ENCODE measurements at places on chromosomes 2 and 18.
A peak's percentile ranks its signal among the peaks of the same experiment; 100 is the strongest.

DNA sequence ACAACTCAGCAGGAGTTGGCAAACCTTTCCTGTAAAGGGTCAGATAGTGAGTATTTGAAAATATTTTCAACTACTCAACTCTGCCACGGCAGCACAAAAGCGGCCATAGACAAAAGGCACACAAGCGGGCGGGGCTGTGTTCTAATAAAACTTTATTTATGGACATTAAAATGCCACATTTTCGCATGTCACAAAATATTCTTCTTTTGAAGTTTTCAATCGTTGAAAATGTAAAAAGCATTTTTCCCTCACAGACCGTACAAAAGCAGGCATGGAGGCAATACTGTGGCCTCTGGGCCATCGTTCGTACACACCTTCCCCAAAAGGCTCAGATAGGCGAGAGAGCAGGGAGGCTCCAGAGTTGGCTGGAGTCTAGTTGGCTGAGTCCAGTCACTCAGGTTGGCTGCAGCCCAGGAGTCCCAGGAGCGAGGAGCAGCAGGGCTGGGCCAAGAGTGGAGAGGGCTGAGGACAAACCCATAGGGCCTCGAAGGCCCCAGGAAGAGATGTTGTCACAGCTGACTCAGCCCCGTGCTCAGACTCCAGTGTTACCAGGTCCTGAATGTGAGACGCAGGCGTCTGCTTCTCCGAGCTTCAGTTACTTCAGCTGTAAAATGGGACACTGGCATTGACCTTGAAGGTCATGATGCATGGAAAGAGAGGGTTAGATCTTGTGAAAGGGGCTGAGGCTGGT lies 42.5 kb downstream of the SDC1 start:
- DNase-seq, result no peak

DNA sequence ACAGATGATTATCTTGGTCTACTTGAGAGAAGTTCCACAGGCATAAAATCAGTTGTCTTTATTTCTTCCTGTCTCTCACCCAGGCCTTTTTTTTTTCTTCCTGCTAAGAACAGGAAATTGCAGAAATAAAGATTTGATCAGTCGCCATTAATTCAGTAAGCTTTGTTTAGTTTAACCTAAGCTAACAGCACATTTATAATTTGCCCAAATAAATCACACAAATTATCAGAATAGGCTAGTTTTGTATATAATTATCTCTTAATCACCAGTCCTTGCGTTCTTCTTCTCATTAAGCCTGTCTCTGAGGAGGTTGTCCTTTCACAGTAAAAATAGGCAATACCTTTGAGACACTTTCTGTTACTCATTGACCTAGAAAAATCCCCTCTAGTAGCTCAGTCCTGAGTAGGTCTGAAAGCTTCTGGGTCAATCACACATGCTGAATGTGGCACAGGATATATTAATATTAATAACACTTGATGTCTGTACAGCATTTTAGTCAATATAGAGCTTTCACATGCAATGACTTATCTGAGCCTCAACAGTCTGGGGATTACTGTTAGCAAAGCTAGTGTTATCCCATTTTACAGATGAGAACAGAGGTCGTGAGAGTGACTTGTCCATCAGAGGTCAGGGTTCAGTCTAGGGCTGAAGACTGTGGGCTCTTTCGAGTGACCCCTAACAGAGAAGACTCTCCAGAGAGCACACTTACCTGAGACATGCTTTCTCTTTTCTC lies 11.2 kb upstream of the STK17B start:
- peak; percentile 59 for DNase-seq

- no peak for DNase-seq
These were observed 32.2 kb downstream of the DGKD start for GRCh38 chr2:233386382-233387041.

DNA sequence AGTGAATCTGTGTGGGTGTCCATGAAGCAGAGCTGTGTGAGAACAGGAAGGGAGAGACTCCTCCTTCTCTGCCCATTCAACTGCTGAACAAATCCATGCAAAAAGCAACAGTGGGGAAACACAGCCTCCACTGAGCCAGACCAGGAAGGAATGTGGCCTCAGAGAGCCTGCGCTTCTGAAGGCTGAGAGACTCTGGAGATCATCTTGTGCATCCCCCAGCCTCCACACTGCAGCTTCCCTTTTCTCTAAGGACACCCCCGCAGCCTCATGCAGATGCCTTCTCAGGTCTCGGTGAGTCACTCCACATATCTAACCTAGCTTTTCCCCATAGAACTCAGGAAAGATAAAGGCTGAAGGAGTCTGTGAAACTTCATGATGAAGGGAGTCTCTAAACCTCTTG lies 402.9 kb downstream of the TNS1 start:
- no peak for DNase-seq

DNA sequence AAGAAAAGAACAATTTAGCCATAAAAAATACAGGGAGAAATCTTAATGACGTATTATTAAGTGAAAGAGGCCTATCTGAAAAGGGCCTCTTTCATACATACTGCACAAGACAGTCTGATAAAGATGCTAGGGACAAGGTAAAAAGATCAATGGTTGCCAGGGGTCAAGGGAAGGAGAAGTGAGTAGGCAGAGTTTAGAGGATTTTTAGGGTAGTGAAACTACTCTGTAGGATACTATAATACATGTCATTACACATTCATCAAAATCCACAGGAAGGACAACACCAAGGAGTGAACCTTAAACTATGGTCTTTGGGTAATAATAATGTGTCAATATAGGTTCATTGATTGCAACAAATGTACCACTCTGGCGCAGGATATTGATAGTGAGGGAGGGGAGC lies 289.3 kb downstream of the FSIP2 start:
- DNase-seq, result no peak

- no peak for DNase-seq
These were observed 246.3 kb downstream of the SUCLG1 start for GRCh38 chr2:84212611-84213314.

GRCh38 chr2:167613471-167613870 lies 633.9 kb downstream of the STK39 start:
- DNase-seq, result no peak

GRCh38 chr2:42139101-42139500 lies 30.1 kb upstream of the EML4 start:
- no peak for DNase-seq

DNA sequence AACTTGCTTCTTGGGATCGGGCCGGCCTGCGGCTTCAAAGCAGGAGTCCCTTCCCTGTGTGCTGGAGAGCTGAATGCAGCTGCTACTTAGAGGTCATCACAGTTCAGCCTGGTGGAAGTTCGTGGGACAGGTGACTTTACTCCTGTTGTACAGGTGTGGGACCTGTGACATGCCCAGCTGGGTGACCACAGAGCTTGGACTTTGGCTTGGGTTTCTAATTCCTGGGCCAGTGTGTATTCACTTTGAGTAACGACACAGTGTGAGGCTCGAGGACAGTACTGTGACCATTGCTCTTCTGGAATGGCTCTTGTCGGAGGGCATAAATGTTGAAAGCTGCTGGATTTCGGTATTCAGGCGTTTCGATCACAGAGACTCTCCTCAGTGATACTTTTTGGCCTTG lies 114.5 kb downstream of the STPG4 start:
- DNase-seq, result no peak

- no peak for DNase-seq
These were observed 230.4 kb downstream of the IKZF2 start for GRCh38 chr2:212921061-212921460.

- no peak for DNase-seq
These were observed 149.7 kb downstream of the PXDN start for GRCh38 chr2:1594373-1595171.

DNA sequence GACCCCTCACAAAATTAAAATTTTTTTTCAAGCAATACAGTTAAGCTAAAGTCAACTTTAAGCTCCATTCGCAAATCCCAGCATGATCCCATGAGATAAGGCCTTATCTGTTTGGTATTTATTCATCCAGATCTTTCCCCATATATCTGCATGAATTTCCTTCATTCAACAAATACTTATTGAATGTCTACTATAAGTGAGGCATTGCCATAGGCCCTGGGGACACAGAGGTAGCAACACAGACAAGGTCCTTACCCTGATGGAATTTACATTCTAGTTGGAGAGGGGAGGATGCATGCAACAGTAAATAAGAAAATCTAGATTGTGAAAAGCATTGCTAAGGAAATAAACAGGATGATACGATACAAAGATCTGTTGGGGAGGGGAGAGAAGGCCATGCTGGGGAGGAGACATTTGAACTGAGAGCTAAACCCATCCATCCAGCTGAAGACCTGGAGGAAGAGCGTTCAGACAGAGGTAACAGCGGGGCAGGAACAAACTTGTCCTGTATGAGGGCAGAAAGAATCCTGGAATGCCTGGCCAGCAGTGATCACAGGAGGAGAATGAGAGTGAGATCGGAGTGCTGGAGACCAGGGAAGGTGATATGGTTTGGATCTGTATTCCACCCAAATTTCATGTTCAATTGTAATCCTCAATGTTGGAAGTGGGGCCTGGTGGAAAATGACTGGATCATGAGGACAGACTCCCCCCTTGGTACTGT lies 71.6 kb downstream of the SDC1 start:
- no peak for DNase-seq

DNA sequence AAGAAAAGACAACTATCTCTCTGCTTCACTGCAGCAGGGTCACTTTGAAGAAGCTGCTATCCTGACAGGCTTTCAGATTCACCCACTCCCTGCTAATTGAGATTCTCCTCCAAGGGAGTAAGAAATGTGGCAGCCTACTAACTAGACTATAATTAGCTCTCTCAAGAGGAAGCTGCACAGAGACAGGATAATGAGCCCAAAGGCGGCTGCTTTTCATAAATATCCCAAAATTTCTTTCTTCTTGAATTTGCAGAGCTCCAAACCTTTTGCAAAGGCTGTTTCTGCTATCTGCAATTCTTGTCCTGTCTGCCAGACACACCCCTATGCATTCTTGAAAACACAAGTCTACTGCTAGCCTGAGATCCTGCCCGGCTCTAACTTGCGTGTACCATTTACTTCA lies 54.0 kb upstream of the RNU4ATAC start:
- no peak for DNase-seq

DNA sequence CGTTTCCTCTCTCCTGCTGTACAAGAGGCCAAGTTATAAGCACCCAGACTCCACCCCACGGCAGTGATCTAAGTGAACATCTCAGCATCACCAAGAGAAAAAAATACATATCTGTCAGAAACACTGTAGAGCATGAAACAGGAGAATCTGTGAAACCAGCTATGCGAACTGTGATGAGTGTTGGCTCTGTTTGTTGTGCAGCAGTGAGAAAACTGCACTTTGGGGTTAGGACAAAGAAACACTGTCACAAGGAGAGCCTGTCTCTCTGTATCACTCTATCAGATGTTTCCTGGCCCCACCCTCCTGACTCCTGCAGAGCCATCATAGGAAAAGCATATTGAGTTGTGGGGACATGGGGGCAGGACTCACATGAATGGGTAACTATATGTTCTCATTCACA lies 87.1 kb downstream of the LAMA3 start:
- DNase-seq, result no peak

- peak; percentile 38 for DNase-seq
These were observed 256.8 kb downstream of the RNF152 start for GRCh38 chr18:61635901-61636528.

GRCh38 chr18:35861367-35862118 lies 110.9 kb upstream of the RMP24 start:
- DNase-seq, result no peak

DNA sequence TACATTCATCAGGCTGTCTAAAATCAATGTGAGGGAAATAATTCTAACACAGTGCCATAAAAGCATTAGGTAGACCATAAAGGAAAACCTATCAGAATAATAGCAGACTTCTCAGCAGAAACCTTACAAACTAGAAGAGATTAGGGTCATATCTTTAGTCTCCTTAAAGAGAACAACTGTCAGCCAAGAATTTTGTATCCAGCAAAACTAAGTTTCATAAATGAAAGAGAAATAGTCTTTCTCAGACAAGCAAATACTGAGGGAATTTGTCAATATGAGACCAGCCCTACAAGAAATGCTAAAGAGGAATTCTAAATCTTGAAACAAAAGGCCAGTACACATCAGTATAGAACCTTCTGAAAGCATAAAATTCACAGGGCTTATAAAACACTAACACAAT lies 482.0 kb downstream of the SATB2 start:
- DNase-seq, result no peak

DNA sequence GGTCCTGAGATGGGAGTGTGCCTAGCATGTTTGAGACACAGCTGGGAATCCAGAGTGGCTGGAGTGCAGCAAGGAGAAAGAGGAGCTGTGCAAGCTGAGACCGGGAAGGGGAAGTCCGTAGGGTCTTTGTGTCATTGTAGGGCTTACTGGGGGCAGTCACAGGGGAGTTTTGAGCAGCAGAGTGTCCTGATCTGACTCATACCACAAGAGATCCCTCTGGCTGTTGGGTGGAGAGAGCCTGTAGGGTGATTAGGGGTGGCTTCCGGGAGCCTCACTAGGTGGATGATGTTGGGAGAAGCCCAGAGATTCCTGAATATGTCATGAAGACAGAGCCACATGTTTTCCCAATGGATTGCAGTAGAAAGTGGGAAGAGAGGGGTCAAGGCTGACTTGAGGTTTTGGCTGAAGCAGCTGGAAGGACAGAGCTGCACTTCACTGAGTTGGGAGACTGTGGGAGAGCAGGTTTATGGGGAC lies 30.9 kb downstream of the FHOD3 start:
- no peak for DNase-seq

DNA sequence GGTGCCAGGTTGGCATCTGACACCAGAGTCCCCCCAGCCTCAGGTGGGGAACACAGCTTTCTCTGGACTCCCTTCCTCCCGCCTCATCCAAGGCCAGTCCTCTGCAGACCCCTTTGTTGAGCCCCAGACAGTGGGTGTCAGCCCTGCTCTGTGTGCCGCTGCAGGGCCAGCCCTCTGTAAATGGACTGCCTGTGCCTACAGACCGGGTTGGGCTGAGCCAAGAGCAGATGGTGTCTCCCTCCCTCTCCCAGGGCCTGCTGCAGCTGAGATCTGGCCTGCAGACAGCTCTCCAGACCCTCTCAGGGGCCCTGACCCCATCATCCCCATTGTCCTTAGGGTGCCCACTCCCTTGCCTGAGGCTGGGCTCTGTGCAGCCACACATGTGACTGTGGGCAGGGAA lies 160.8 kb downstream of the KLHL29 start:
- no peak for DNase-seq

- DNase-seq, result no peak
These were observed 1.9 kb downstream of the CAD start for GRCh38 chr2:27219091-27219490.

DNA sequence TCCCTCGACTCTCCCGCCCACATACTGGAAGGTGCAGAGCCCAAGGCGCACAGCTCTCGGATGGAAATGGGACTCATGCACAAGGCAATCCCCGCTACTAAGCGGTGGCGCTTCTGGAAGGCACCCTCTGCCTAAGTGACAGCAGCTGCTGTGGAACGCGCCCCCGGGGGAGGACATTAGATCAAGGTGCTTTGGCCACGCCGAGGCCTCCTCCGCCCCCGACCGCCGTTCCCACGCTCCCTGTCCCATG lies 202 bp downstream of the MCEE start:
- DNase-seq, result no peak

GRCh38 chr2:14903709-14904374 lies 271.3 kb downstream of the LRATD1 start:
- DNase-seq, result peak; percentile 33

GRCh38 chr2:27736031-27736889 lies 35.3 kb upstream of the MRPL33 start:
- DNase-seq, result no peak

All from CD4-positive, alpha-beta T cell treated with Interleukin-17A for 1 hour (primary cell).